Glutamatergic neuron (in vitro differentiated cells): ENCODE measurements at places on chromosomes 1 and 21.

DNA sequence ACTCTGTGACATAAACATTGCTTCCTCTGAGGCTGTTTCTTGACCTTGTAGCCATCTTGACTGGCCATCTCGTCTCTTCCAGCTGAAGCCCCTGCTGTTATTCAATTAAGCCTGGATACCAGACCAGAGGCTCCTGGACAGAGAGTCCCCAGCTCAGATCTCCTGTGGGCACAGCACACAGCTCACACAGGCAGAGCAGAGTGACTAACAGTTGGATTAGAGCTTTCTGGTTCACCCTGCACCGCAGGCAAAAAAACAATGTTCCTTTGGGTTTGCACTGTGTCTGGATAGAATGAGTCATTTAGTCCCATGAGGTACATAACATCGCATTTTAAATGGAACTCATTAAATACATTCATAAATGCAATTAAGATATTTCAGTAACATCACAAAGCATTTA lies 33.4 kb upstream of the USH2A start:
- no peak for DNase-seq

GRCh38 chr21:46532080-46532479 lies 72.8 kb downstream of the S100B start:
- DNase-seq = no peak

- DNase-seq = no peak
These were observed at the start of gene LY9 for GRCh38 chr1:160795951-160796383. LY9 (plus strand) TSS chr1:160796174; CDS start chr1:160796188, 14 bp downstream.

DNA sequence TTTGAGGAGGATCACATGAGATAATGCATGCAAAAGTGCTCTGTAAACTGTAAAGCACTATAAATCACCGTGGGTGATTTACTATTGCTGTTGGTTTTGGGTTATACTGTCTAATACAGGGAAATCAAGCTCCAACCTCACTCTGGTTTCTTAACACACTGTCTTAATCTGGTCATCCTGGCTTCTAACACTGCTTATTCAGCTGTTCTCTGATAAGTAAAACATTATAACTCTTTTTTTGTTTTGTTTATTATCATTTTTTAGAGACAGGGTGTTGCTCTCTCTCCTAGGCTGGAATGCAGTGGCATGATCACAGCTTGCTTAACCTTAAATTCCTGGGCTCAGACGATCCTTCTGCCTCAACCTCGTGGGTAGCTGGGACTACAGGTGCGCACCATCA lies 21.9 kb upstream of the LSM10 start:
- DNase-seq = no peak

DNA sequence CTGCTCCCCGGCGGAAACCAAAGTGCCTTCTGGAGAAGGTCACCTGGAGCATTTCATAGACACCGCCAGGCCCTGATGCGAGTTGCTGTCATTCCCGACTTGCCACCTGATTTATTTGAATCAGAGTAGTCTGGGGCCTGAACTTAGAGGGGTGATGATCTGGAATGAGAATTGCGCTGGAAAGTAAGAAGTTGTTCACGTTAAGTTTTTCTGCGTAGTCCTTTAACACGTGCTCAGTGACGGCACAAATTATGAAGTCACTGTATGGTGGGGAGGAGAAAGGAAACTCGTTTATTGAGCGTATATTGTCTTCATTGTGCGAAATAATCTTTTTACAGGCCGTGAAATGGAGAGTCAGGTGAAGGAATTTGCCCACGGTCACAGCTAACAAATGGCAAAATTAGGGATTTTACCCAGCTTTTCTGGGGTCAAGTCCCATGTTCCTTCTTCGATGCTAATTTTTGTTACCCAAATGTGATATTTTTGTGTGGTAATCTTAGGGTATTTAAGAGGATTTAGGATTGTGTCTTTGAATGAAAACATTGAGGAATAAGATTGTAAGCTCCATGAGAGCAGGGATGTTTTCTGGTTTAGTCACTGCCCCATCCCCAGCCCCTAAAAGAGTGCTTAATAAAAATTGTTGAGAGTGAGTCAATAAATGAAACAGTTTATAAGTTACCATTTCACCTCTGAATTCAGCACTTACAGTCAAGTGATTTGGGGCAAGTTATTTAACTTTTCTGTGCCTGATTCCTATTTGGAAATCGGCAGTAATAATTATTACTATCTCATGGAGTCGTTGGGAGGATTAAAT lies 46.4 kb upstream of the NBL1 start:
- DNase-seq = no peak

DNA sequence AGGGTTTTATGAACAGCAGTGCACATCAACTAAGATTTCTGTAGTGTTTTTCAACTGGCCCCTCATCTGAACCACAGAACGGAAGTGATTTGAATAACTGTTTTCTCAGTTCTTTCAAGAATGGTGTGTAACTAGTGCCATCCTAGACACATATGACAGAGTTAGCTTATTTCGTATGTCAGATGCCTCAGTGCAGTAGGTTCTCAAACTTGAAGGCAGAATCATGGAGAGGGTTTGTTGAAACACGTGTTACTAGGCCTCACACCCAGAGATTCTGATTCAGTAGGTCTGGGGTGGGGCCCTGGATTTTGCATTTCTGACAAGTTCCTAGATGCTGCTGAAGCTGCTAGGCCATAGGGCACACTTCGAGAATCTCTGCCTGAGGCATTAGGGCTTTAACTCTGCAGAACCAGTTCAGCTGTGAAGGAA lies 49.0 kb downstream of the SCCPDH start:
- DNase-seq = no peak

DNA sequence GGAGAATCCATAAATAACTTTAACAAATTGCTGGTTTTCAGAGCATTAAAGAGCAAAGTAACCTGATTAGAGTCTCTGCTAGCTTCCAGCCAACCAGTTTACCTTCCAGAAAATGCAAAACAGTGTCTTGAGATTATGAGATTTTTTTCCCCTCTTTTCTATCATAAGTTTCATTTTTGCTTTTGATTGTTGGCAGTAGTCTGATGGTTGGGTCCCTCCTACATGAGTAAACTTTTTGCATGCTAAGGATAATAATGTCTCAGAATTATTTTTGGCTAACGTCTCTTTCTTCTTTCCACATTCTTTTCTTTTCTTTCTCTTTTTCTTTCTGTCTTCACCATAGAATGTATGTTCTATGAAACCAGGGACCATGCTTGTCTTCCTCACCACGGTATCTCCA lies 6.3 kb upstream of the ADAMTS5 start:
- no peak for DNase-seq

DNA sequence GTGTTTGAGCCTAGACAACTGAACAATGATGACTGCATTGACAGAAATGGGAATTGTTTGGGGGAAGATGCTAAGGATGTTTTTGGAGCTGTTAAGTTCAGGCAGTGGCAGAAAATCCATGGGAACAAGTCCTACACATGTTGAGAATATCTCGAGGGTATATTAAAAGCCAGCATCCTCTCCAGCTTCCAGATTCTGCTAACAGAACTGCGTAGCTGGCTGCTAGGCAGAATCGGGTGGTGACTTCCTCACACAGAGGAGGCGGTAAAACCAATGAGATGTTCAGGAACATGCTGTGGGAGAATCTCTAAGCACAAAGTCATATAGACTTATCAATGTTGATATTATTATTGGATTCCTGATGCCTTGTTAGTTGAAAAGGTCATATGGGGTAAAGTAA lies 14.8 kb downstream of the FAM163A start:
- DNase-seq = no peak

- DNase-seq = no peak
These were observed 69.4 kb downstream of the DEGS1 start for GRCh38 chr1:224252479-224252878.

DNA sequence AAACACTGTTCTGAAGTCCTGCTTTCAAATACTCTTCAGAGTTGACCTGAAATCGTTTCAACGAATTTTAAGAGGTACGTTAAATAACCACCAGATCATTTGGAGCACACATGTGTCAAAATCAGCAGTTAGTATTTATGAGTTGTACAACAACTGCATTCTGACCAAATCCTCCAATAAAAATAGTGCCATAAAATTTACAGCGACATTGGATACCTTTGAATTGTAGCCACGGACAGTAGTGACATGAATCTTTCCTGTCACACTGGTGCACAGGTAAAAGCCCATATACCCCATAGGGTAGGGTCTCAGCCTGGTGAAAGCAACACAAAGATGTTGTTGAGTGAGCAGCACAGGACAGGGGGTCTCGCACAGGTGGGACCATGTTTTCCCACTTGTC lies 121.5 kb downstream of the CLIC6 start:
- DNase-seq = no peak

- DNase-seq = no peak
These were observed 3.2 kb downstream of the UBQLN4 start for GRCh38 chr1:156050376-156050775.

GRCh38 chr1:97524211-97524610 lies 396.6 kb downstream of the DPYD start:
- DNase-seq = no peak

GRCh38 chr1:15950763-15951295 lies 25.1 kb downstream of the ZBTB17 start:
- DNase-seq = no peak

- no peak for DNase-seq
These were observed 66.1 kb upstream of the PLA2G4A start for GRCh38 chr1:186762653-186763052.

DNA sequence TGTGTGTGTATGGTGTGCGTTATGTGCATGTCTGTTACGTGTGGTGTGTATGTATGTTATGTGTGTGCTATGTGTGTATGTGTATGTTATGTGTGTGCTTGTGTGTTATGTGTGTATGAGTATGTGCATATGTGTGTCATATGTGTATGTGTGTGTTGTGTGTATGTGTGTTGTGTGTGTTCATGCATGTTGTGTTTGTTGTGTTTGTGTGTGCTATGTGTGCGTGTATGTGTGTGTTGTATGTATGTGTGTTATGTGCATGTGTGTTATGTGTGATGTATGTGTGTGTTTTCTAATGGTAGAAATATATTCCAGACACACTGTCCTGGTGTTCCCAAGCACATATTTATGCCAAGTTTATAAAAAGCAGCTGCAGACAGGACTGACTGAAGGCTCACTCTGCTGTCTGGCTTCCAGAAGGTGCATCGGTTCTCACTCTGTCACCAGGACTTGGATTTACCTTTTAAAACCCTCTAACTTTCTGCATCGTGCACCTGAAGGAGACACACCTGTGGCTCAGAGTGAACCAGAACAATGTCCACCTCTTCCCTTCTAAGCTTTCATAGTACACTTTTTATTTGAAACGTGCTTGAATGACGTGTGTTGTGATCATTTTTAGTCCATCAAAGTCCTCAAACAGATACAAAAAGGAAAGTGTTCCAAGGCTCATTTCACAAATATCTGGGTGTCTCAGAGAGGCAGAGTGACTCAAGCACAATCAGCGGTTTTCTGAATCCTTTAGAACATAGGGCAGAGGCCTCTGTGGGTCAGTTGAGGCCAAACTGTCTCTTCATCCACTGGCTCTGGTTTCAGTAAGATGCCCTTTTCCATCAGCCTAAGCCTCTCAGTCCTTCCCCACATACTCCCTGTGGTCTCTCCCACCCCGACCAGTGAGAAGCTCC lies 49.9 kb downstream of the TOMM20 start:
- no peak for DNase-seq

GRCh38 chr1:41449326-41449921 lies 35.1 kb downstream of the EDN2 start:
- no peak for DNase-seq

GRCh38 chr1:22832414-22832786 lies 121.8 kb downstream of the EPHB2 start:
- no peak for DNase-seq

- no peak for DNase-seq
These were observed 13.2 kb downstream of the ITPKB start for GRCh38 chr1:226725897-226726267.

GRCh38 chr1:92792340-92792782 lies 7.5 kb upstream of the EVI5 start:
- DNase-seq = no peak

GRCh38 chr21:39124681-39125251 lies 58.5 kb downstream of the PSMG1 start:
- DNase-seq = no peak

GRCh38 chr1:116325922-116326321 lies 47.1 kb upstream of the ATP1A1 start:
- DNase-seq = no peak

DNA sequence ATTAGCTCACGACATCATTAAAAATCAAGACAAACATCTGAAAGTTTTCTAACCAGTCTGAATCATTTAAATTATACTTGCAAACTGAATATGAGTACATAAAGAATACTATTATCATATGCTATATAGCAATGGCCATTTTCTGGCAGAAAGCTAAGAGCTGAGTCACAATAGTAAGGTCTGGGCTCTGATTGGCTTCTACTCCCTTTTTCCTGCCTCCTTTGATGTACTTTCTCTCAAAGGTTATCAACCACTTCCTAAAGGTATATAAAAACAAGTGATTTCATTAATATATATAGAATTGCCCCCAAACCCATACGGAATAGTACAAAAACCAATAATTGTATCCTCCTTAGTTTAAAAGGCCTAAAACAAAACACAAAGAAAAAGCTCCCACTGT lies 7.0 kb downstream of the KCNA3 start:
- DNase-seq = no peak

- no peak for DNase-seq
These were observed 8.5 kb downstream of the CYP4B1 start for GRCh38 chr1:46807046-46807972.

GRCh38 chr1:211611818-211612217 lies 32.9 kb upstream of the SLC30A1 start:
- DNase-seq = no peak

DNA sequence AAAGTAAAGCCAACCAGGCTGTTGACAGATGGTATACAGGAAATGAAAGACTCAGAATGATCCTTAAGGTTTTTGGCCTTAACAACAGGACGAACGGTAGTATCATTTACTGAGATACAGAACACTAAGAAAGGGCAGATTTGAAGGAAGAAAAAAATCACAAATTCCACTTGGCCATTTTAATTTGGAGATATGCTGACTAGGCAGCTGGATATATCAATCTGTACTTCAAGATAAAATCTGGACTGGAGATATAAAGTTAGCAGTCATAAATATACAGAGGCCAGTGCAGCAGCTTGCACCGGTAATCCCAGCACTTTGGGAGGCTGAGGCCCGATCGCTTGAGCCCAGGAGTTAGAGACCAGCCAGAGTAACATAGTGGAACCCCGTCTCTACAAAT lies 1.3 kb downstream of the NVL start:
- DNase-seq = no peak

- DNase-seq = no peak
These were observed 21.4 kb upstream of the PKN2 start for GRCh38 chr1:88662723-88663122.

- no peak for DNase-seq
These were observed 1040.7 kb upstream of the B3GALT2 start for GRCh38 chr1:194227161-194227560.

- no peak for DNase-seq
These were observed 233.1 kb downstream of the PTPRU start for GRCh38 chr1:29469457-29469856.

GRCh38 chr1:147266381-147266780 lies 23.9 kb downstream of the CHD1L start:
- no peak for DNase-seq

GRCh38 chr1:60390593-60391282 lies 317.2 kb upstream of the C1orf87 start:
- no peak for DNase-seq

DNA sequence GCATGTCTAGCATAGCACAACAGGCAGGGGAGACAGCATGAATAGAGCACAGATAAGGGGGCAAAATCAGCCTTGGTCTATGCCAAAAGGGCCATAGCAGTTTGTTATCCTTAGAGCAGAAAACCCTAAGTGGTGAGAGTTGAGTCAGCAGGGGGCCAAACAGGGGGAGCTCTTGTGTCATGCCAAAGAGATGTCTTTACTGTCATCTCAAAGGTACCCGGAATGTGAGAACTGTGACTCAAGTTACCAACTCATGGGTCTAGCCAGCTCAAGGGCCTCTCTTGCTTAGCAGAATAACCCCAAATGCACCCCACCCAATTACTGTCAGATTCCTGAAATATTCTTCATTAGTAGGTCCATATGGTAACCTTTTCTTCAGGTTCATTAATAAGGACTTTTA lies 45.9 kb upstream of the NRDC start:
- no peak for DNase-seq
